ENCODE measurements at places on chromosomes 6 and 20.

DNA sequence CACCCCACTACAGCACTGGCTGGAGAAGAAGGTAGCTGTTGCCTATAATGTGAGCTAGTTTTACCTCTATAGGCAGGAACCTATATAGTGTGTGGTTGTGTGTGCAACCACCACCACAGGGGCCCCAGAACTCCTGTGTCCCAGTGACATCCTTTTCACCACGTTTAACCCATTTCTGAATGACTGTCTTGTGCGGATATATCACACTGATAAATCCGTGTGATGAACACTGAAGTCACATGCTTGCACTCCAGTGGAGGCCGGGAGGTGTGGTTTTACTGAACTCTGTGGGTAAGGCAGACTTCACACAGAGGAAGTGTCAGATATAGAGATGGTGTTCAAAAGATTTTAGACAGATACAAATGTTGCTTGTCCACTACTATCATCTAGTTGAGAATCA is 32.5 kb downstream of the SDHAF4 start:
- DNase-seq: no peak

- DNase-seq: no peak
These were observed 5.3 kb downstream of the SRF start for GRCh38 chr6:43176423-43176786.

GRCh38 chr6:51514748-51515402 is 572.5 kb downstream of the PKHD1 start:
- DNase-seq: no peak

GRCh38 chr6:12637960-12638641 is 78.5 kb upstream of the PHACTR1 start:
- no peak for DNase-seq

DNA sequence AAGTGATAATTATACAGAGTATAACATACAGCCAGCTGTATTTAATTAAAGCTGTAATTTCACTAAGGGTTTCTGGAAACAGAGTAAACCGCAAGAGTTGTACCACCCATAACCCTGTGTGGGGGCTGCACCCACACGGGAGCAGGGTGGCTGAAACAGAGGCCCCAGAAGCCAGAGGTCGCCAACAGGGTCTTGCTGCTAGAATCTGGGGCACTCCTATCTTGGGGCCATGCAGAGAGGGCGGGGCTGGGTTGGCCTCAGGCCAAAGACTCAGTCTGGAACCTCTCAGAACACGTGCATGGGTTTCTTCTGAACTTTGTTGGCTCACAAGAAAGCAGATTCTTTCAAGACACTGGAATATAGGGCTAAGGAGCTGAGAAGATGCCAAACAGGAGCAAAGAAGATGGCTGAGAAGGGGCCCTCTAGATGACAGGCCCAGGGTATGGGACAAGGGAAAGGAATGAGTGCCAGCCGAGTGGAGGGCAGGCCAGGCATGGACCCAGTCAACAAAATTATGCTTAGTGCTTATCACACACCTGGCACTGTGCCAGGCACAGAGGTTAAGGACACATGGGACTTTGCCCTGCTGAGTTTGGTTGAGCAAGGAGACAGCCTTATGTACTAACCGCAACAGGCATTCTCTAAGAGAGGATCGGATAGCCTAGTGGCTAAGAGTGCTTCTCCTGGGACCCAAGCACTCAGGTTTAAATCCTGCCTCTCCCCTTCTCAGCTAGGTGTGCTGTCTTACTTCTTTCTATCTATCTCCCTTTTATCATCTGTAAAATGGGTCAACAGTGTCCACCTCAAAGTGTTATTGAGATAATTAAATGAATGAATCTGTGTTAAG is 96.6 kb upstream of the FOXP4 start:
- DNase-seq: no peak

GRCh38 chr20:19205981-19206396 is 6.5 kb upstream of the SLC24A3 start:
- DNase-seq: peak; percentile 38

- DNase-seq: no peak
These were observed 283.6 kb upstream of the CNR1 start for GRCh38 chr6:88449770-88450169.

DNA sequence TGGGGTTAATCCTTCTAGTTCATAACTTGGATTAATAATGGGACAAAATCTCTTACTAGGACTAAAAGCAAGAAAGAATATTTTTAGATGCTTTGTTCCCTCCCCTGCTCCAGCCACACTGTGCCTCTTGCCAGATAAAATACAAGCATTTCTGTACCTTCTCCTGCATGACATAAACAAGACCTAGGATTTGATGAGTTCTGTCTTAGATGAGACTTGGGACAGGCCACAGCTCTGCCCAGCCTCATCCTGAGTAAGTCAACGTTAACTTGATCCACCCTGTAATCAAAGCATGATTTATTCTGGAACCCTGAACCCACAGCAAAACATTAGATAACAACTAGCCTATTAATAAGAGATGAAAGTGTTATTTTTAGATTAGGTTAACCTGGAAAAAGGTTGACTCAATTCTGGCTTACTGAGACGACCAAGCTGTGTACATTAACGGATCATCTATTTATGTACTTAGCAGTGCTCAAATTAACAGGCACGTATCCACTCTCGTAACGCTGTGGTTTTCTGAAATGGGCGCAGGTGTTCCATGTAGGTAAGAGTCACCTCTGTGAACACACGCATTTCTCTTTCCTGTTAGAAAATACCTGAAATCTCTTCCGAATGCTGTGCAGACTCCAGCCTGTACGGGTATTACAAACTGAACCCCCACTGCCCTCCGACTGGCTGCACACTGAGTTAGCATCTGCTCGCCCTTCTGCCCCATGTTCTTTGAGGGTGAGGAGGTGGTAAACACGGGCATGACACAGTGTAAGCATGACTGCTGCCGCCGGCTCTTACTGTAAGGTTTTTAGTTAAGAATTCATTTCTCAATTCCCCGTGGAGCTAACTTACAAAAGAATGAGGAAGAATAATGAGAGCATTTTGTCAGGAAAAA is 132.1 kb upstream of the FOXQ1 start:
- DNase-seq: no peak

DNA sequence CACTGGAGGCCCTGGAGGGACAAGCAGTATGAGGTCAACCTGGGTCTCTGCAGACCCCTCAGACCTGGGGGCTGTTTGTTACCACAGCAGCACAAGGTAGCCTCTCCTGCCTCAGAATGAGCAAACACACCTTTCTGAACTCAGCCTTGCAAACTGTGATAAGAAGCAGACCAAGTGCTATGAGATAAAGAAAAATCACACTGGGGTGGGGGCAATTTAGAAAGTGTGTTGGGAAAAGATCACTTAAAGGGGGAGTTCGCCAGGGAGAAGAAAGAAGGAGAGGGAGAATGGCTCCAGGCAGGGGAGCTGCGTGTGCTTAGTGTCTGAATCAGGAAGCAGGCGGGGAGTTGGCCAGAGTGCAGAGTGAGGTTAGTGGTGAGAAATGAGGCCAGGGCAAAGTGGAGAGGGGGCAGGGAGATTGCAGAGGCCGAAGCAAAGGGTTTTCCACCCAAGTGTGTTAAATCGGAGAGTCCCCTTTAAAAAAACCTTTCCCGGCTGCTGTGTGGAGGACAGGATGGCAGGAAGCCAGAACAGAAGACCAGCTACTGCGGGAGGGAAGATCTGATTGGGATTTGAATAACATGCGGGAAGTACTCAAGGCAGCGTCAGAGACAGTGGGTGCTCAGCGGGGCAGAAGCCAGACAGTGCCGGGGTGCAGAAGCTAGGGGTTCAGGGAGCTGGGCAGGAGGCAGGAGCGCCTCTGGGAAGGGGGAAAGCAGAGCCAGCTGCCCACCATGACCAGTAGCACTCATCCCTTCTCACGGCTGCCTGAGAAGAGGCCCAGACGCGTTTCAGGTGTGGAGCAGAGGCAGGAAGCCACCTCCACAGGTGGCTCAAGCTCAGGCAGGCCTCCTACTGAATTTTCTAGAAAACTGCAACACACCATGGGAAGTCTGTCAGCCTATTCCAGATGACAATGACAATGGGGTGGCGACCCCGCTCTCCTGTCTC is 9.0 kb downstream of the ADA start:
- DNase-seq: no peak

GRCh38 chr20:4569865-4570264 is 151.8 kb upstream of the PRND start:
- DNase-seq: no peak

DNA sequence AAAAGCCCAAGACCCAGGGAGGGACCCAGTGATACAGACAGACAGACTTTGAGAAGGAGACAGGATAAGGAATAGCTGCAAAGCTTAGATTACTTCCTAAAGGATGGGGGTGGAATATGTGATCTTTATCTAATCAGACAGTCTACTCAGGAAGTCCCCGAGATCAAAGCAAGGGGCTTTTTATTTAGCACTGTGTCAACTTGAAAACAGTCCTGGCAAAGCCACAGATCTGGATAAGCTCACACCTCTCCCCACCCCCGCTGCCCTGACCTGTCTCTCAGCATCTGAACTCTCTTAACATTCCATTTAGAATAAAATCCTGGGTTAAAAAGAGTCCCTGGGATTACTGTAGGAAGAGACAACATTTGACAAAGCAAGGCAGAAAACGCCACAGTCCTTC is 101.5 kb downstream of the ISM1 start:
- DNase-seq: no peak

DNA sequence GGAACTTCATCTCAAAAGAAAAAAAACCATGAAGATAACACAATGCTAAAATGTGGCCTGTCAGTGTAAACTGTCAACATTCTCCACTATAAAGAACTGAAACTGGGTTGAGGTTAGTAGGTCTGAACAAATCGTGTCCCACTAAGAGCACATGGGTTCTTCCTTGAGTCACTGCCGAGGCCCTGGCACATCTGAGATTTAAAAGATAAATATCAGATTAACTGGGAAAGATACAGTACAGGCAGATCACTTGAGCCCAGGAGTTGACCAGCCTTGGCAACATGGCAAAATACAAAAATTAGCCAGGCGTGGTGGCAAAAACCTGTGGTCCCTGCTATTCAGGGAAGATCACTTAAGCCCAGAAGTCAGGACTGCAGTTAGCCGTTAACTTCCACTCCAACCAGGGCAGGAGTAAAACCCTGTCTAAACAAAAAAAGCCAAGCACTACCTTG is 5.6 kb downstream of the EEF1A1 start:
- DNase-seq: no peak

DNA sequence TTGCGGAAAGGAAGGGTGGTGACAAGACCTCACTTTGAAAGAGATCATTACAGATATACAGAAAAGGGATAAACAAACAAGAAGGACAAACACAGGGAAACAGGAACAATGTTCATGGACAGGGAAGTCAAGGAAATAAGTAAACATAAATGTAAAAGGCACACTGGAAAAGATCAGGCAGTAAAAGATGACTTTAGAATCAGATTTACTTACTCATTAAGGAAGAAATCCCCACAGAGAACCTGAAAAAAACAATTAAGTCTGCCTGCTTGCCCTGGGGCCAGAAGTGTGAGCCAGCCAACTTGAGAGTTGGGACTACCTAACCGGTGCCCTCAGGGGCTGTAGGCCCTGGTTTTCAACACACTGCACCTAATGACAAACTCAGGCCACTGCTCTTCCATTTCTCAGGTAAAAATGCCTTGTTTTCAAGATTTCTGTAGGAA is 1.7 kb downstream of the APMAP start:
- DNase-seq: no peak

DNA sequence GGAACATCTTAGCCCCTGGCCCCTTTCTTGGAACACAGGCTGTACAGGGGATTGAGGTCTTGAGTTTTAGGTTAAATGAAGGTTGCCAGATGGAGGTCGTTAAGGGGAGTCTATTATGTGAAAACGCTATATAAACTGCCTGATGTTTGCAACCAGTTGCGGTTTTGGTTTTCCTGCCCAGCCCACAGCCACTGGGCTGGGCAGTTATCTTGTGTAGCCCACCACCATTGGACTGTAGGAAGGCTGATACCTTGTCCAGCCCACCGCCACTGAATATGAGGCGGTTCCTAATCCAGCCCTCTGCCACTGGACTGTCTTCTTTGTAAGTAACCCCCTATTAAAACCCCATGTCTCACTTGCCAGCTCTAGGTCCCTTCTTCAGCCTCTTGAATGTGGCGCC is 42.3 kb upstream of the COL21A1 start:
- no peak for DNase-seq

GRCh38 chr20:25198663-25199383 is 3.3 kb downstream of the ENTPD6 start:
- no peak for DNase-seq

DNA sequence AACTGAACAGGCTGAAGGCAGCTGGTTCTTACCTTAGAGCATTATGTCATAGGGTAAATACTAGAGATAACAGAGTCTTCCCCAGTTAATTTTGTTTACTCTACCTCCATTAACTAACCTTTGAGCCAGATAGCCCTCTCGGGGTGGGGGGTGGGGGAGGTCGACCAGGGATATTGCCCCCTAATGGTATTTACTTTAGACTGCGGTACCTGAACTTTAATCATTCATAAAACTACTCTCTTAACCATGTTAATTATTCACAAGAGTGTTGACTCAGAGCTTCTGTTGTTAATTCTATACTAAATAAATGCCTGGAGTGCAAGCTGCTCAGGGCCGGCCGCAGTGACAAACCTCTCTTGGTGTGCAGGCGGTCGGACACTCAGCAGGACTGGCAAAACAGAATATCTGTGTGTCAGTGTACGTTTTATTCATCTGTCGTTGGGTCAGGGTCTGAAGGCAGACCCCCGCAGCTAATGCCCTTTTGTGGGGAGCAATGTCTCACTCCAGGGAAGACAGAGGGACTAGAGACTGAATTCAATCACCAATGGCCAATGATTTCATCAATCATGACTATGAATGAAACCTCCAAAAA is 152.4 kb upstream of the COL21A1 start:
- DNase-seq: no peak

- DNase-seq: no peak
These were observed 115.4 kb downstream of the PFDN4 start for GRCh38 chr20:54323227-54323734.

DNA sequence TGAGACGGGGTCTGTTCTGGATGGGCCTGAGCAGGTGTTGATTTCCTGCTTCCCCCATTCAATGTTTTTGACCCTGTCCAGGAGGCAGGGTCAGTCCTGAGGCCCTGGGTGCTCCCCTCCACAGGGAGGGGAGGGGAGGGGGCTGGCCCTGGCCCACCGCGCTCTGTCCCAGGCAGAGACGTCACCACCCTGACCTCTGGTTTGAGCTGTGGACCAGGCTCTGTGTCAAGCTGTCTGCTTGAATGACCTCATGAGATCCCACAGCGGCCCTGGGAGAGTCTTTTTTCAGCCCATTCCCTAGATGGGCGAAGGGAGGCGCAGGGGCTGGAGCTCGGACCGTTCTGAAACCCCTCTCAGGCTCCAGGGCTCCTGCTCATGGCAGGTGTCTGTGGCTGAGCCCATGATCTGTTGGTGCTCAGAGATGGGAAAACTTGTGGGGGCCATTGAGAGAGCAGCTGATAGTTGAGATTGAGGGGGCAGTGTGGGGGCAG is 8.9 kb upstream of the LKAAEAR1 start:
- DNase-seq: no peak

DNA sequence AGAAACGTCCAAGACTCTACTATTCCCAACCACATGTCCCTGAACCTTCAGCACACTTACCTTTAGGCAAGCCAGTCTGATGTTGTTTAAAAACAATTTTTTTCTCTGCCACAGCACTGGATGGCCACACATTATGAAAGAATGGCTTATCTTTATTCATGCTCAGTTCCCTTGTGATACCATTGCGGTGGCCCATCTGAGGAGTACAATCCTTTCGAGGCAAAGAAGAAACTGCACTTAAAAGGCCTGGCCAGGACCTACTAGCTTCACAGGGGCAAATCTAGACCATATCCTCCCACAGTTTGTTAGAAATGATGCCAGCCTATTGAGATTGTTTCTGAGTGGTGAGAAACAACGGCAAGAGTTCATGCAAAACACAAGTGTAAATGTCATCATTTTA is 88.4 kb upstream of the PLEKHG1 start:
- no peak for DNase-seq

Measured in stimulated activated CD8-positive, alpha-beta memory T cell treated with anti-CD3 and anti-CD28 coated beads, Interleukin-2, amount 100 ng/mL, for 1 hour (primary cell).